Effector CD4-positive, alpha-beta T cell (primary cell): ENCODE measurements at places on chromosomes 6 and 20.

- DNase-seq: no peak
Observed at GRCh38 chr20:47857187-47857568, 71.9 kb upstream of the SULF2 start.

DNA sequence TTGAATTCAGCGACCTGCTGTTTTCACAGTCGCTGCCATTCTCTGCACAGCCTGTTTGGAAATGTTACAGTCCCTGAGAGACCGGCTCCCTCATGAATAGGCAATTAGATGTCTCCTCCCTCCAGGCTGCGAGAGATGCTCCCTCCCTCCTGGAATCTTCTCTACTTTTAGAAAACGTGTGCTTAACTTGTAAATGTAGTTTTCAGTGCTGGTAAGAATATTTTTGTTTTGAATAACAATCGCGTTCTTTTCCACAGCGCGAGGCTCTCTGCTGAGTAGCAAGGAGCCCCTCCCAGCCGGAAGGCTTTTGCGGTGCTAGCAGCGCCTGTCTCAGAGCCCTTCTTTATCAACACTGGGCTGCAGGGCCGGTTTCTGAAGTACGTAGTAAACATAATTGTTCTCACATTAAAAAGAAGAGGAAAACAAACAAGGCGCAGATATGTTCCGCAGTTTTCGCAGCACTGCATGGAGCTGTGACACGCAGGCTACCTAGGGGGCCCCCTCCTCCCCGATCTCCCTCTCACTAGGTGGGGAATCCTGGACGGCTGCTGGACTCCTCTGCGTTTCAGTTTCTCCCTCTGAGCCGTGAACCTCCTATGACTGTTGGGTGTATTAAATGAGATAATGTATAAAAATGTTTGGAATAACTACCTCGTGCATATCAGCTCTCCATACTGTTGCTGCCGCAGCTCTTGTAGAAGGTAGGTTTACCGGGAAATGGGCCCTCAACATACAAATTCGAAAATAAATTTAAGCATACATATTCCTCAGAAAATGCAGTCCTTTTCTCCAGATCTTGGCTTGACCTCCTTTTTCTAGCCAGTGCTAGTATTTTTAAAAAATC lies 79.0 kb upstream of the SPACA1 start:
- DNase-seq: no peak

GRCh38 chr20:52867305-52867704 lies 104.9 kb upstream of the TSHZ2 start:
- DNase-seq: no peak

GRCh38 chr6:16840725-16841124 lies 79.5 kb upstream of the ATXN1 start:
- DNase-seq: no peak

GRCh38 chr6:113564371-113565171 lies 292.6 kb upstream of the MARCKS start:
- no peak for DNase-seq

GRCh38 chr6:136677822-136678221 lies 114.5 kb downstream of the MAP3K5 start:
- no peak for DNase-seq

DNA sequence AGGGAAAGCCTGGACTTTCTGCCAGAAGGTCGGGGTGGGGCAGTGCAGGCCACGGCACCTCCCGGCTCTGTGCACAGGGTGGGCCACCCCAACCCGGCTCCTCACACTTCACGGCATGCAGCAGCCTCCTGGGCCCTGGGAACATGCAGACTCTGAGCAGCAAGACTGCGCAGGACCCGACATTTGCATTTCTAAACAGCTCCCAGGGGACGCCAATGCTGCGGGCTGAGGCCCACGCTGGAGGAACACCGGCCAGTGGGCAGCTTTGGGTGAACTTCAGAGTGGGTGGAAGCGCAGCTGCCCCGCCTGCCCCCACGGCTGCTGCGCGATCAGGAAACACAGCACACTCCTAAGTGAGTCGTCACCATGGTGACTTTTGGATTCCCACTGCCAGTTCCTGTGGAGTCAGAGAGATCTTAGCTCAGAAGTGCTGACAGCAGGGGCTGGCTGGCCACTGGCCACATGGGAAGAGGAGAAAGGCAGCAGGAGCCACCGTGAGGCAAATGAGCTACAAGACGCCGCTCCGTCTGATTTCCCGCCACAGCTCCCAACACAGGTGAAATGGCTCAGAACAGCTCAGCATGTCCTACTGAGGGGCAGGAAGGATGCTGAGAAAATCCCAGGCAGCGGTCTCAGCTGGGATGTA lies 52.1 kb downstream of the RNASET2 start:
- no peak for DNase-seq

DNA sequence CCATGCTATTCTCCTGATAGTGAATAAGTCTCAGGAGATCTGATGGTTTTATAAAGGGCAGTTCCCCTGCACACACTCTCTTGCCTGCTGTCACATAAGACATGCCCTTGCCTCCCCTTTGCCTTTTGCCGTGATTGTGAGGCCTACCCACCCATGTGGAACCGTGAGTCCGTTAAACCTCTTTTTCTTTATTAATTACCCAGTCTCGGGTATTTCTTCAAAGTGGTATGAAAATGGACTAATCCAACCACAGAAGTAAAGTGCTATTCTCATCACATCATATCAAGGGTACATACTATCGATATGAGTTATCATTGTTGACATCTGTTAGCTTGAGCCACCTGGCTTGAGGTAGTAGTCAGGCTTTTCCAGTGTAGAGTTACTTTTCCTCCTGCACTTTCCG lies 2.3 kb downstream of the MANBAL start:
- DNase-seq: no peak

DNA sequence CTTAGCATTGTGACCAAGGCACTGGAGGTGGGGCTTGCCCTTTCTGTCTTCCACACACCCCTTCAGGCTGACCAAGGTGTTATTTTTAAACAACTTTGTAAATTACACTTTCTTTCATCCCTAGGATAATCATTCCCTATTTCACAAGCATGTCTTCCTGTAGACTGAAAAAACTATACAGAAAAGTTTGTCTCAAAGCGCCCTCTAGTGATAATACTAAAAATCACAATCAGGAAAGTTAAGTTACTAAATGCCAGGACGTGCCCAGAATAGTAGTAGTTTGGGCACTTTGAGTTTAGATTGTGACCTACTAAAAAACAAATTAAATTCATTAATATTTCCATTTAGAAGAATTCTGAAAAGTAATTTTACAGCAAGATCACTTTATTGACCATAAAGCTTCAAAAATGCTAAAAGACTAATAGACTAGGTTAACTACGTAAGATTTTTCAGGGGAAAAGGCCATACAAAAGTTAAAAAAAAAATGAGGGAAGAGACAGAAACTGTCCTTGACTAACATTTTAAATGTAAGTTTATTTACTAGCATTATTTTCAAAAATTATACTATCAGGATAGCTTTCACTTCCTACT lies 123.3 kb upstream of the DUSP22 start:
- no peak for DNase-seq

DNA sequence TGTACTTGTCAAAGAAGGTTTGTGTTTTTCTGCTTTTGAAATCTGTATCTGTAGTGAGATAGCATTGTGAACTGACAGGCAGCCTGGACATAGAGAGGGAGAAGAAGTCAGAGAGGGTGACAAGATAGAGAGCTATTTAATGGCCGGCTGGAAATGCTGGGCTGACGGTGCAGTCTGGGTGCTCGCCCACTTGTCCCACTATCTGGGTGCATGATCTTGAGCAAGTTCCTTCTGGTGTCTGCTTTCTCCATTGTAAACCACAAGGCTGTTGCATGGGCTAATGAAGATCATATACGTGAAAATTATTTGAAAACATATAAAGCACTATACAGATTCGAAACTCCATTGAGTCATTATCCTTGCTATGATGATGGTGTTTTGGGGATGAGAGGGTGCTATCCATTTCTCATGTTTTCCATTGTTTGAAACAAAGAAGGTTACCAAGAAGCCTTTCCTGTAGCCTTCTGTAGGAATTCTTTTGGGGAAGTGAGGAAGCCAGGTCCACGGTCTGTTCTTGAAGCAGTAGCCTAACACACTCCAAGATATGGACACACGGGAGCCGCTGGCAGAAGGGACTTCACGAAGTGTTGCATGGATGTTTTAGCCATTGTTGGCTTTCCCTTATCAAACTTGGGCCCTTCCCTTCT lies 18.4 kb downstream of the CD83 start:
- no peak for DNase-seq

GRCh38 chr6:708237-708598 lies 15.3 kb upstream of the EXOC2 start:
- DNase-seq: no peak

GRCh38 chr6:20313051-20313450 lies 88.6 kb upstream of the E2F3 start:
- DNase-seq: no peak

- DNase-seq: no peak
Observed at GRCh38 chr6:104995989-104996617, 39.2 kb downstream of the LIN28B start.

GRCh38 chr20:922781-923180 lies 6.6 kb upstream of the ANGPT4 start:
- no peak for DNase-seq

DNA sequence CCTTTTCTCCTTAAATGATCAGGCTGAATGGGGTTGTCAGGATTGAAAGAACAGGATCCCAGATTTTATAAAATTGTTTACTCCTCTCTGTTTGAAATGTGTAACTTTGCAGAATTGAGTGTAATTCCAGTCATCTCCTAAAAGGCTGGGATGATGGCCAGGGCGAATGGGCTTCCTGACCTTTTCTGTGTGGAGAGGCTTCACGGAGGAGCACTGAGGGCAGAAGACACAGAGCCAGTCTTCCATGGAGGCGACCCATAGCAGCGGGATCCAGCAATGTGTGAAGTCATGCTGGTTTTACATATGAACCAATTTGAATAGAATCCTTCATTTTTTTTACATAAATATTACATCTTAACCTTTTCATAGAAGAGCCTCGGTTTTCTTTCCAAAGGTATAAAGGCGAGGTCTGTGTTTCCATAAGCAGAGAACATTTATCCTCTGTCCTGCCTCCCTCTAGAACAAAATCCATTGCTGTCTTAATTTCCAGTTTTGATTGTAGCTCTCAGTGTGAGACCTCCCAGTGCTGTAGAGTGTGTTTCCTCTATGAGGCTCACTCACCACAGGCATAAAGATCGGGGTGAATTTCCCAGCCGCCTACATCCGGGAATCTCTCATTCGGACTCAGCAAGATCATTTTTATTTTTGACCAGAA lies 369.7 kb upstream of the FLRT3 start:
- DNase-seq: no peak

DNA sequence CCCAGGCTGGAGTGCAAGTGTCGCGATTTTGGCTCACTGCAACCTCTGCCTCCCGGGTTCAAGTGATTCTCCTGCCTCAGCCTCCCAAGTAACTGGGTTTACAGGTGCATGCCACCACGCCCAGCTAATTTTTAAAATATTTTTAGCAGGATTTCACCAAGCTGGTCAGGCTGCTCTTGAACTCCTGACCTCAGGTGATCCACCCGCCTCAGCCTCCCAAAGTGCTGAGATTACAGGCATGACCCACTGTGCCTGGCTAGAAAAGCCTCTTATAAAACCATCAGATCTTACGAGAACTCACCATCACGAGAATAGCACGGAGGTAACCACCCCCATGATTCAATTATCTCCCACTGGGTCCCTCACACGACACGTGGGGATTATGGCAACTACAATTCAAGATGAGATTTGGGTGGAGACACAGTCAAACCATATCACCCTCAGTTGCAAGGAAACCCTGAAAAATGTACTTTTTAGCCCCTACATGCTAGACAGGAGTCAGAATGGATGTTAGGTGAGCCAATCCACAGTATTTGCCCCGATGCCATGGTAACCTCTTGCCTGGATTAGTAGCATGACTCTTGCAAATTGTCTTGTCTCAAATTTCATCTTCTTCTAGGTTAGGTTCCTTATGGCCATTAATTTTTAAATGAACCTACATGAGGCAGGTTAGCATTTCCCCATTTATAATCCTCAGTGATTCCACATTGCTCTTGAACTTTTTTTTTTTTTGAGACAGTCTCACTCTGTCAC lies 17.1 kb upstream of the SASH1 start:
- no peak for DNase-seq

- DNase-seq: no peak
Observed at GRCh38 chr6:47134476-47135189, 92.5 kb upstream of the ADGRF1 start.

- no peak for DNase-seq
Observed at GRCh38 chr20:3128275-3128984, 31.2 kb downstream of the FASTKD5 start.
